AG08396 (cell line): ENCODE measurements at places on chromosomes 6 and 20.

DNA sequence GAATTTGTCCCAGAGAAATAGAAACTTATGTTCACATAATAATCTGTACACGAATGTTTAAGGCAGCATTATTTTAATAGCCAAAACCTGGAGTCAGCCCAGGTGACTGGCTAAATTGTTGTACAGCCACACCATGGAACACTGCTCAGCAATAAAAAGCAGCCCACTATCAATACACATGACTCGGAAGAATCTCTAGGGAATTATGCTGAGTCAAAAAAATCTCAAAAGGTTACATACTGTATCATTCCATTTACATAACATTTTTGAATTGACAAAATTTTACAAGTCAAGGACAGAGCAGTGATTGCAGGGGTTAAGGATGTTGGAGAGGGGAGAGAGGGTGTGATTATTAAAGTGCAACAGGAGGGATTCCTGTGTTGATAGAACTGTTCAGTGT, 163.4 kb downstream of the UBE3D start:
- no peak for DNase-seq

DNA sequence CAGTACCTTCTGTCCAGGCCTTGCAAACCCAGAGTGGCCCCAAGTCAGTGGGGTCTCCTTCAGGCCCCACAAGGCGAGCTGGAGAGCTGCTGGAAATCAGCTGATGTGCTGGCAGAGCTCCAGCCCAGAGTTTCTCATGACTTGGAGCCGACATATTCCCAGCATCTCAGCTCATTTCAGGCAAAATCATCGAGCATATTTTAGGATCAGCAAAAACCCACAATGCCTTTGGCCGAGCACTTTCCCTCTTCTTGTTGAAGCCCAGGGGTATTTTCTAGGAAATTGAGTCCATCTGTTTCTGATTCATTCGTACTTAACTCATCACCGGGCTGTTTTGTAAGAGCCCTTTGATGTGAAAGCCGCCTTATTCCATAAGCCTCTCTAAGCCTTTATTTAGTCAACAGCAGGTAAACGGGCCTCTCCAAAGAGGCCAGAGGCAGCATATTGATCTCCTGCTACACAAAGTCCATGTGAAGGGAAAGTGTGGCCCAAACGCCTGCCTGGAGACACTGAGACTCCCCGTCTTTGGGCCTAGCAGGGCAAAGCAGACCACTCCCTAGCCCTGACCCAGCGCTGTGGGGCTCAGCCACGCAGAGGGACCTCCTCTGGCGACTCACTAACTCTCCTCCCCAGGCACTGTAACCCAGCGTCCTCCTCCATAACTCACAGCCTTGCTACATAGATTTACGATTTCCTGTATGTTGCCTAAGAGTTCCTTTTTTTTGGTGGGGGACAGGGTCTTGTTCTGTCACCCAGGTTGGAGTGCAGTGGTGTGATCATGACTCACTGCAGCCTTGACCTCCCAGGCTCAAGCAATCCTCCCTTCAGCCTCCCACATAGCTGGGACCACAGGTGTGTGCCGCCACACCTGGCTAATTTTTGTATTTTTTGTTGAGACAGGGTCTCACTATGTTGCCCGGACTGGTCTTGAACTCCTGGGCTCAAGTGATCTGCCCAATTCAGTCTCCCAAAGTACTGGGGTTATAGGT, 12.1 kb upstream of the C20orf203 start:
- DNase-seq, result peak; percentile 62

DNA sequence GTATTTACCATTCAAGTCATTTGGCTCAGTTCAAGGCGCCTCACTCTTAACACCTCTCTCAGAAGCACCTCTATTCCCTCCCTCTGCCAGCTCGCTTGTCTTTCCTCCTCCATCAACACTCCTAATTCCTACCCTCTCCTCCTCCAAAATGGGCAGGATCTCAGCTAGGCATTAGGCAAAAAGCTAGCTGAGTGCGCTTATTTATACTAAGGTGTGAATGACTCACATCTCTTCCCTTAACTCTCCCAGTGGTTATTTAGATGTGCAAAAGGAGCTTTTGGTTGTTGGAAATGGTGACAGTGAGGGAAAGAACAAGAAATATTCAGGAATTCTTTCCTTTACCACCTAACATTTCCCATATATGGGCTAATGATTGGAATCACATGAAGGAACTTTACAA, 29.1 kb downstream of the PACSIN1 start:
- no peak for DNase-seq

- no peak for DNase-seq
These were observed 10.6 kb downstream of the ARMH2 start for GRCh38 chr6:24788031-24788665.
